8988T (cell line): ENCODE measurements at places on chromosomes 11 and 22.

DNA sequence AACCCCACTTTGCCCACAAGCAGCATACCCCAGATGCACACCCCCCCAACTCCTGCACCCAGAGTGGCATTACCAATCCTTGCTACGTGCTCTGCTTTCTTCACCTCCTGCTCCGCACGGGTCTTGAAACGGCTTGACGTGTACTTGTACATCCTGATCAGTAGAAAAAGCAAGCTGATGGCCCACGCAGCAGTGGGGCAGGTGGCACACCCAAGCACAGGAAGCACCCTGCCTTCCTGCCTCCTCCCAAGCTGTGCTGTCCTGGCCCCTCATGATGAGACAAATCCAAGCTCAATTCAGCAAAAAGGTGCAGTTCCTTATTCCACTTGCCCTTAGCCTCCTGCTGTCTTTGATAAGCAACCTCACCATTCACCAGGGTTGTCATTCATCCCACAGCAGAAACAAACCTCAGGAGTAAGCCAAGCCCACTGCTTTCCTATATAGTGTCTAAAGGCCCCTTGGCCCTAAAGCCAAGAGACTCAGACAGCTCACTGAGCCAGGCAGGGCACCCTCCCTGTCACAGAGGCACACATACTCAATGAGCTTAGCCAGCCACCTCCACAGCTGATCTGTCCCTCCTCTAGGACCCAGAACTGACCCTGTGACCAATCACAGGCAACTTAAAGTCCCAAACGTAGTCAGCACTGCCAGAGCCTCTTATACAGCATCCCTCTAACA, 27.8 kb downstream of the MORC2 start:
- DNase-seq, result no peak

DNA sequence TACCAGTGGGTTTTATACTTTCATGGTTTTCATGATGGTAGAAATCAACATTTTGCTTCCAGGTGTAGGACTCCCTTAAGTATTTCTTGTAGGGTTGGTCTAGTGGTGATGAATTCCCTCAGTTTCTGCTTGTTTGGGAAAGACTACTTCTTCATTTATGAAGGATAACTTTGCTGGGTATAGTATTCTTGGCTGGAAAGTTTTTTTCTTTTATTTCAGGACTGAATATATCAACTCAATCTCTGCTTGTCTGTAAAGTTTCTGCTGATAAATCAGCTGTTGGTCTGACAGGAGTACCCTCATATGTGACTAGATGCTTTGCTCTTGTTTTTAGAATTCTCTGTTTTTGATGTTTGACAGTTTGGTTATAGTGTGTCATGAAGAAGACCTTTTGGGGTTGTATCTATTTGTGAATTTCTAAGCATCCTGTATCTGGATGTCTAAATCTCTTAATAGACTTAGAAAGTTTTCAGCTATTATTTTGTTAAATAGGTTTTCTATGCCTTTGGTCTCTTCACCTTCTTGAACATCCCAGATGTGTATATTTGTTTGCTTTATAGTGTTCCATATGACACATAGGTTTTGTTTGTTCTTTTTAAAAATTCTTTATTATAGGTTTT, 95.9 kb downstream of the ENTHD1 start:
- no peak for DNase-seq

GRCh38 chr11:121004206-121004840, 19.6 kb upstream of the TBCEL start:
- DNase-seq, result no peak

DNA sequence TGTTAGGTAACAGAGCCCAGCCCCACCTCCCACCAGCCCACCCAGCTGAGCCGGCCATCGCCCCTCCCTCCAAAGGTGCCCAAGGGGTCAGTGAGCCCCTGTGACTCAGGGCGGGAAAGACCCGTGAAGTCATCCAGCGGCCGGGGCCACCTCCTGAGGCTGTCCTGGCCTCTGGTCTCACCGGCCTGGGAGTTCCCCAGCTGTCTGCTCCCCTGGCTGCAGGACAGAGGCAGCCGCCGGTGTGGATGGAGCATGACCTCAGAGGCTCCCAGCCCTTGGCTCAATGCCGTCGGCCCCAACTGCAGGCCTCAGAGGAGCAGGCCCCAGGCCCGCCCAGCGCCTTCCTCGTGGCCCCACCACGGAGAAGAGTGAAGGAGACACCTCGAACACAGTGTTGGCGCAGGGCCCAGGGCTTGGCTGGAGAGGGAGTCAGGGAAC, 28.7 kb downstream of the RPL3 start:
- no peak for DNase-seq

GRCh38 chr22:40050258-40050657, 55.5 kb downstream of the FAM83F start:
- no peak for DNase-seq

DNA sequence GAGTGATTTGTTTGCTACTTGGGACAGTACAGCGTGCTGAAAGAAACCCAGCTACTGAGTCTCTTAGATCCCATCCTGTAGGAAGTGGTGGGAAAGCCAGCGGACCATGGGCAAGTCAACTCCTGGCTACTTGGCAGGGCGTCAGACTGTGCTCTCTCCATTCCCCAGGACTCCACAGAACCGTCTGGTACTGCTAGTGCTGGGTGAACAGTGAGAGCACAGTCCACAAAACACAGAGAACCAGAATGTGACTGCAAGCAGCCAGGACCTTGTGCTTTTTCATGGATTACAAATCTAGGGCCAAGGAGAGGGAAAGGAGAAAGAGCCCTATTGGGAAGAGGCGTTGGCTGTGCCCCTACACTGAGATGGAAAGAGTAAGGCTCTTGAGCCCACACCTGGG, 10.2 kb downstream of the BID start:
- DNase-seq, result no peak

GRCh38 chr11:24312464-24313238, 184.2 kb upstream of the LUZP2 start:
- DNase-seq, result no peak

- DNase-seq, result no peak
Measured at GRCh38 chr22:32177221-32177765, 18.2 kb upstream of the C22orf42 start.

- no peak for DNase-seq
Measured at GRCh38 chr11:3942956-3943497, 87.6 kb downstream of the STIM1 start.
